D721Med (cell line): ENCODE measurements at places on chromosomes 2 and 18.

DNA sequence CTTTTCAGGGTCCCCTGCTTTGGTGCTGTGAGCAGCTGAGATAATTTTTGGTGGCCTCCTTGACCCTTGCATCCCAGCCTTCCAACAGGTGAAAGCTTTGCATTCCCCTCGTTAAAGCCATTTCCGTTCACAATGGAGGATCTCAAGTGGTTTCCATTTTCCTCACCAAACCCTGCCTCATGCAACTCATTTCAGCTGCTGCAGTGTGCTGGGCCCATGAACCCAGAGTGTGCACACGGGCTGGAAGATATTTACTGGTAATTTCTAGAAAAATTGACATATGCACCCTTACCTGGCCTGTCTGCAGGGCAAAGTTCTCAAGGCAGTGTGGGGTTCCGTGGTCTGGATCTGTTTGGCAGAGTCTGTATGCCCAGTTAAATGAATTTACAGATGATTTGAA lies 246.8 kb upstream of the HS6ST1 start:
- DNase-seq = no peak

GRCh38 chr2:72220170-72220569 lies 72.5 kb upstream of the CYP26B1 start:
- no peak for DNase-seq

DNA sequence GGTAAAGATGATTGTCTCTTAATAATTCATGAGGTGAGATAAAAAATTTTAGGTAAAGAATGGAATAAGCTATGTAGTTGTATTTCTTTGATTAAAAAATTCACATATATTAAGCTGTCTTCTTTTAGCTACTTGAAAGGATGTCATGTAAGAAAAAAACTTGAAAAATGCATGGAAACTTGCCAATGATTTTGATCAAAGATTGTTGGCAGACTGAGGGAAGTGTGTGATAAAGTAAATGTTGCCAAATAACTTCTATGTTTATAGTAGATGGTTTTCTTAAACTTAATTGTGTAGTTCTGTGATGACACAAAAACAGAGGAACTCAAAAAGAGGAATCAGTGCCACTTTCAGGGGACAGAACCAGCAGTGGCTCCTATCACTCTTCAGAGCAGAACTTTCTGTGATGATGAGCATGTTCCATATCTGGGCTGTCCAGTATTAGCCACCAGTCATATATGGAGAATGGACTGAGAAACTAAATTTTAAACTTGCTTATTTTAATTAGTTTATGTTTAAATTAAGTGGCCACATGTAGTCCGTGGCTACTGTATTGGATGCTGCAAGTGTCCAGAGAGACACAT lies 51.9 kb upstream of the SLC38A11 start:
- DNase-seq = no peak

DNA sequence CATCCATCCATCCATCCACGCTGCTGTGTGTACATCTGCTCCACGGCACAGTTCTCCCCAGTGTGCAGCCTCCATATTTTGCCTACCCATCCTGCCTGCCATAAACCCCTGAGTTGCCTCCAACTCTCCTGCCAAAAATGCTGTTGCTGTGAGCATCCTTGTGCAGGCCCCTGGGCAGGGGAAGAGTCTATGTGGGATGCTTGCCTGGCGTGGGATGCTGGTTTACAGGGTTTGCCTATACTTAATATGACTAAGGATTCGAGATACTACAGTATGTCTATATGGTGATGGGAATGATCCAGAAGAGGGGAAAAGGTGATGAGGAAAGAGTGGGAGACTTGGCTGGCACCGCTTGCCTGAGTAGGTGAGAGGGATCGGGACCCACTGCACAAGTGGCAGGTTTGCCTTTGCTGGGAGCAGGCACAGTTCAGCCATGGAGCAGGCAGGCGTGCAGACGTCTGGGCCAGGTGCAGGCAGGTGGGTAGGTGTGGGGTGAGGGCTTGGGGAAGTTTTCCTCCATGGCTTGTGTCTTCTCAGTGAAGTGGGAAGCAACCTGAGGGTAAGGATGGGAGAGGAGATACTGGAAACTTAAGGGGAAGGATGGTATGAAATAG lies 30.2 kb upstream of the FAHD2A start:
- no peak for DNase-seq

DNA sequence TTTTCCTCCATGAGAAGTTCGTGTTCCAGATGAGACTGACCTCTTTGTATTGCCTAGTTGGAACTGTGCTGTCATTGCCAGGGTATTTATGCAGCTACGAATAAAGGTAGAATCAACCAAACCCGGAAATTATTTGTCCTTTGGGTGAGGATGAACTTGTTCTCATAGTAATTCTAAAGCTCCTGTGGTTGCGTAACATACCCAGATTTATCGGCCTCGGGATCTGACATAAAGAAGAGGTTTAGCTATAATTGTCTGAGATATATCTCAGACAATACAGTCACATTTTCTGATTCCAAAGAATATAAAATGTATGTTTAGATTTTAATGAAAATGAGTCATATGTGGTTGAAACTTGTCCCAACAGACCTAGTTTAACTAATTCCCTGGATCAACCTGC lies 628.7 kb upstream of the LINC00305 start:
- DNase-seq = no peak

- DNase-seq = no peak
Observed at GRCh38 chr2:189474526-189474925, 33.3 kb downstream of the WDR75 start.

GRCh38 chr2:41691561-41691960 lies 356.3 kb upstream of the PKDCC start:
- DNase-seq = no peak

DNA sequence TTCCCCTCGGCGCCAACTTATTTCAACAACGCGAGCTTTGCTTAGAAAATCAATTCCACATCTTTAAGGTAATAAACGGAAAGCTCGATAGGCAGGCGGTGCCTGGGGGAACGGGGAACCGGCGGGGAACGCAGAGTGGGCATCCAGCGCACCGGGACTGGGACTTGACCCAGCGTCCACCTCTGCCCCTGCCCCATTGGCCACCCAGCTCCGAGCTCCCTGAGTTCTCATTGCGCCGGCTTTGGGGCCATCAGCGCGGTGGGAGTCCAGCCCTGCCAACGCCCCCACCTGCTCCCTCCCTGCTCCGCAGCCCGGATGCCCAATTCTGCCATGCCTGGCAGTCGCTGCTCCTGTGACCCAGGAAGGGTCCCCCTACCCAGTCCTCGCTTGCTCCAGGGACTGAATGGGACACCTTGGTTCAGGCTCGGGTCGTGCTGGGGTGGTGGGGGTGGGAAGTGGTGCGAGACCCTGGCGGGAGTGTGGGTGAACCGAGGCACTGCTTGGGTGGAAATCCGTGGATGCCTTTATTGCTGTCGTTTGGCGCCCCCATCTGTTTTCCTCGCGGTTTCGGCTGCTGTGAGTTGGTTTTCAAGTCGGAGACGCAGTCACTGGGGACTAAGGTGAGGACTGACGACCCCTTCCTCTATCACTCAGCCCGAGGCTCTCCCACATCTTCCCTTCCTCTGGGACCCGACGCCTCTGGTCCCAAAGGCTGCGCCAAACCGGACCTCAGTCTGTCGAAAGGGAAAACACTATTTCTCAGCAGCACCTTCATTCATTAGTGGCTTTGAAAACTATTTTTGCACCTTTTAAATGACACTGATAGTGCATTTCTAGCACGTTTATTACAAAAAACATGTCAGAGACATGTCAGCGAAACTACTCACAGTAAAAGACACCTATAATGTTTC lies 2.4 kb upstream of the EVX2 start:
- DNase-seq = no peak

GRCh38 chr2:55672630-55673029 lies 21.0 kb downstream of the PNPT1 start:
- DNase-seq = no peak

GRCh38 chr2:122391726-122392125 lies 636.3 kb downstream of the TSN start:
- no peak for DNase-seq

DNA sequence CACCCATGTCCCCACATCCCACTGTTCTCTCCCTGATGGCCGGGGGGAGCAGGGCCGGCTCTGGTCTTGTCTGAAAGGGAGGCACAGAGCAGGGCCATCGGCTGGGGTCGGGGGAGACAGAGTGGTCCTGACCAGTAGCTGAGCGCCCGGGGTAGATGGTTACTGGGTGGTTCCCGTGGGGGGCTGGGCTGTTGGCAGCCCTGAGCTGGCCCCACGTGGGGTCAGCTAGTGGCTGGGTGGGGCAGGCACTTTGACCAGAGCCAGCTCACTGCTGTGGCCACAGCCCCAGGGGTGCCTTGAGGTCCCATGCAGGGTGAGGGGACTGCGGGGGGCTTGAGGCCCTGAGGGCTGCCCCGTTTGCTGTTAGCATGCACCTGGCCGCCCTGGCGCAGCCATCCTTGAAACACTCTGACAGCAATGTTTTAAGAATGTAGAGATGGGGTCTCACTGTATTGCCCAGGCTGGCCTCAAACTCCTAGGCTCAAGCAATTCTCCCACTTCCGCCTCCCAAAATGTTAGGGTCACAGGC lies 12.3 kb upstream of the NEU4 start:
- no peak for DNase-seq

- DNase-seq = no peak
Observed at GRCh38 chr2:211045025-211045424, 488.6 kb downstream of the CPS1 start.

DNA sequence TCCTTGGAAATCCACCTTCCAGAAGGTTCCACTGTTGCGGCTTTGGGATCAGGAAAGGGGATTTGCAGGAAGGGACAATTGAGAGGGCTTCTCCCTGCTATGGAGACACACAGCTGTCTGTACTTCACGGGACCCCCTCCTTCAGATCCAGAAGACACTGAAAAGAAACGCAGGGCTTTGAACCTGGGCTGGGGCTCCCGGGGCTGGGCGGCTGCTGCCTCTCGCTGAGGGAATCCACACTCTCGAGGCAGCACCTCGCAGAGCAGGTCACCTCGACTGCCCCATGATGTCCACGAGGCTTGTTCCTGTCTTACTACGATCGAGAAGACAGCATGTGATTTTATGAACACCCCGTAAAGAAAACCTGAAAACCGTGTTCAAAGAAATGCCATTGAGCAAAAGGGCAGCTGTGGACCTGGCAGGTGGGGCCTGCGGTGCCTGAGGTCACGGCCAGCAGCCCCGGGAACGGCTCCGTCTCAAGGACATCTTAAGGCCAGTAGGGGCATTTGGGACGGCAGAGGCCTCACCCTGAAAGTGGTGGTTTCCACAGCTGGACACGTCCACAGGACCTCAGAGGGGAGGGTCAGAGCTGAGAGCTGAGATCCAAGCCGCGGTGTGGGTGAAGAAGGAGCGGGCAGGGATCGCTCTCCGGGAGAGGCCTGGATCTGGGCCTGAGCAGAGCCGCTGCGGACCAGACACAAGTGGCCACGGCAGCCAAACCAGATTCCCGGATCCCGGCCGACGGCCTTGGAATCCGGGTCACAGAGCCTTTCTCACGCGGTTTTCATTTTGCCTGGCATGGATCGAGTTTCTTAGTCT lies 165.7 kb downstream of the RTP5 start:
- DNase-seq = no peak

GRCh38 chr2:34121076-34121475 lies 522.0 kb upstream of the FAM98A start:
- DNase-seq = no peak
